ENCODE measurements at places on chromosomes 3 and 15.

- DNase-seq: no peak
Observed at GRCh38 chr15:85100186-85100937, 118.7 kb downstream of the PDE8A start.

DNA sequence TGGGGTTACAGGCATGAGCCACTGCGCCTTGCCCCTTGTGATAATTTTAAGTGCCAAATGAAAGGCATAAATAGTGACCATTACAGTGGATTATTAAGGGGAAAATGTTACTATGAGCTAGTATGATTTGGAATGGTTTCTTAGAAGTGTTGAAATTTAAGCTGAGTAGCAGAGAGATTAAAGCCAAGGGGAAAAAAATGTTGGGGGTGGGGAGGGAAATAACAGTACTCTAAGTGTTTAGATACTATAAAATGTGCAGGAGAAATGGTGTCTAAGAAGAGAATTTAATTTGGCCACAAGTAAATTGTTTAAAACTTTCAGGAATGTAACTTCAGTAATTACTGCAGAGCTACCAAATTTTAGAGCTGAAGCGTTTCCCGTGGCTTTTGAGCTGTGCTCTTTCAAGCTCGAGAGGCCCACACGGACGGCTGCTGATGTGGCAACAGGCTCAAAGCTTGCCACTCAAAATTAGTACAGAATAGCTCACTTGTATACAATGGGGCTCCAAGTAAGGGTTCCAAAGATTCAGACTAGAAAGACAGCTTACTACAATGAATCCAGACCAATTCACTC is 23.9 kb upstream of the SLC12A8 start:
- DNase-seq: no peak

GRCh38 chr15:101152914-101153313 is 98.9 kb downstream of the CHSY1 start:
- DNase-seq: no peak

GRCh38 chr3:24640330-24640877 is 145.8 kb upstream of the THRB start:
- no peak for DNase-seq

- no peak for DNase-seq
Observed at GRCh38 chr3:12553921-12554391, 2.9 kb upstream of the MKRN2 start.

DNA sequence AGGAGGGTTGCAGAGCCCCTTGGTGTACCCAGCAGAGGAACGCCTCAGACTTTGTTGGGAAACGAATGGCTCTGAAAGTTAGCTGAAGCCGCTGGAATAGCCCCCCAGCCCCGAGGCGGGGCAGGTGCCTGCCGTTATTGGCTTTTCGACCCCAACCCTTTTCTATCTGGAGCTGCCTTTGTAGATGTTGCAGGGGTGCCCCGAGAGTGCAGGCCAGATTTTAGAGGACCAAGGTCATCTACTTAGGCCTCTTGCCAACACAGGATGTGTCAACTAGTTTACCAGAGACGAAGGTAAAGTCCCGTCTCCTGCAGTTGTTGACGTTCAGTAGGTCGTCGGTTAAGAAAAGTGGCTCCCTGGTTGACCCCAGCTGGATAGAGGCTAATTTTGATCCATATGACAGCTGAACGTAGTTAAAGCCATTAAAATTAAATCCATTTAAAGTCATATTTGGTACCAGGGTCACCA is 579 bp upstream of the UBE3A start:
- DNase-seq: no peak

GRCh38 chr3:151499168-151499567 is 38.3 kb upstream of the IGSF10 start:
- no peak for DNase-seq

DNA sequence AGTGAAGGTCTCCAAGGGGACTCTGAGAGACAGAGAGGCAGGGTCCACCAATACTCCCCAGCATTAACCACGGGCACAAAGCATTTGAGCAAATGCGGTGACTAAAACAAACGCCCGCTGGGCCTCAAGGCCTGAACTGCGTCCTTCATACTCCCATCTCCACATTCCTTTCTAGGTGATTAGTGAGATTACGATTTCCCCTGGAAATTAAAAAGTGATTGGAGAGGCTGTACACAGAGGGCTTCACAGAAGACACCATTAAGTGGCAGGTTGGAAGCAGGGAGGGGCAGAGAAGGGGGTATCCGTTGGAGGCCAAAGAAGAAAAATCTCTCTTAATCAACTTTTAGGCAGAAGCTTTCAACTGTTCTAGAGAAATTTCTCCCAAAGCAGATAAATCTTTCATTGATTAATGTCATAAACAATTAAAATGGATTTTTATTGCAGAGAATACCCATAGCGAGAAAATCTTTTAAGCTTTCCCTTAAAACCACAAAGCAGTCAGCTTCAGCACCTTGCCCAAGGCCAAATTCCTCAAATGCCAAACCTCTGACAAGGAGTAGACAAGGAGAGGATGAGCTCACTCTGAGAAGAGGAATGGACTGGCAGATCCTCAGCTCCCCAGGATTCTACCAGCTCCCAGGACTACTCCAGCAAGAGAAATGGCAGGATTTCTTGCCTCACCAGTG is 38.2 kb downstream of the MB21D2 start:
- DNase-seq: no peak

DNA sequence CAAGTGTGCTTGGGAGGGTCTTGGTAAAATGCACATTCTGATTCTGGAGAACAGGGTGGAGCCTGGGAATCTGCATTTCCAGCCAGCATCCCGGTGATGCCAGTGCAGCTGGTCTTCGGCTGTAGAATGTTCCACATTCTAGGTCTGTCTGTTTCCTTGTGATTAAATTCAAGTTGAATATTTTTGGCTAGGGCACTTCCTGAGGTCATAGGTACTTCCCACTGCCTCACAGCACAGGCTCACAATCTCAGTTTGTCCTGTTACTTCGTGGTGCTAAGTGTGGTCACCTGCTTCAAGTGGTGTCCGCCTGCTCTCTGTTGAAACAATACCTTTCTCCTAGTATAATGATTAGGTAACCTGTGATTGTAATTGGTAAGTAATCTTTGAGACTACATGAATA is 40.1 kb downstream of the FLNB start:
- no peak for DNase-seq

DNA sequence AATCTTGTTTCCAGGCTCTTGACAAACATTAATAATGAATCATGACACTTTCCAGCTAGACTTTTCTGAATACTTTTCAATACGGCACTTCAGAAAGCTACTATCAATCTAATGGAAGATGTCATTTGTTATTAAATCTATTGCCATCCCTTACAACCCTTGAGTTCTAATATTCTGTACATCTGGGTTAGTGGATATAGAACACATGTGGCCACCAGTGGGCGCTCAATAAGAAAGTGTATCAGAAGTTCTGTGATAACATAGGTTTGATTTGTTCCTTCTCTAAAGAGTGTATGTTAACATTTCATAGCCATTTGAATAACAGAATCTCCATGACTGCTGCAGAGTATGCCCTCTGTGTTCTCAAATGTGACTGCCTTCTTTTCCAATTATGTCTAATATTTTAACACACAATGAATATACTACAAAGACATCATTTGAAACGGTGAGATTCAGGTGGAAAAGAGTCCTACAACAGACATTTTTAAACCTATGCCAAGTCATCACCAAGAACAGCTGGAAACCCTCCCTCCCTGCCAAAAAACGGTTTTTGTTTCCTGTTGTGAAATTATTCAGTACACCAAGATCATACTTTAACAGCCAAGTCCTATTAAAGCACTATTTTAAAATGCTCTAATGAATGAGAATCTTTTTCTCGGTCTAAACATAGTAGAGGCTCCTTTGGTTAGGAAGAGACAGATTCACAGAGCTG is 22.2 kb downstream of the ALDH1A2 start:
- peak; percentile 43 for DNase-seq

GRCh38 chr15:33354411-33354810 is 43.6 kb downstream of the RYR3 start:
- no peak for DNase-seq

- DNase-seq: no peak
Observed at GRCh38 chr15:48536681-48537091, 108.8 kb downstream of the FBN1 start.

DNA sequence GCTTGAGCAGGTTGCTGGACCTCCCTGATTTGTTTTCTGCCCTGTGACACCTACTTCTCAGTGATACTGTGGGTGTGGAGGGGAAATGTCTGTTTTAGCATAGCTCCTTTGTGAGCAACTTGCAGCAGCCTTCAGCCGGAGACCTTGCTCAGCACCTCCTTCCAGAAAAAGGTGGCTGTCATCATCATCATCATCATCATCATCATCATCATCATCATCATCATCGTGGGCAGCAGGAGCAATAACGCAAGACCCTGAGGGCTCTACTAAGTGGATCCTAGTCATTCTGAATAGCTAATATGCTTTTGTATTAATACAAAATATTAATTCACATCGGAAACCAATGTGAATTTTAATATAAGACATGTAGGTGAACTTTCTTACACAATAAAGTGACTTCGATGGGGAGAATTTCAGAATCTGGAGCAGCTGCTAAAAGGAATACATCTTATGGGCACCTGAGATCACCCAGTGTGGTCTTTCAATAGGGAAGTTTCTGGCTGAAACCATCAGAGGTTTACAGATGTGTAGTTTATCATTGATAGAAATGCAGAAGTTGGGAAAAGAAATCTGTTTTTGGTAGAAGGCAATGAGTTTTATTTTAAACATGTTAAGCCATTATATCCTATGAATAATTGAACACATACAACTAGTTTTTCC is 8.6 kb downstream of the GABRR3 start:
- no peak for DNase-seq

- no peak for DNase-seq
Observed at GRCh38 chr3:63861306-63861705, 2.3 kb downstream of the THOC7 start.

GRCh38 chr15:97174886-97175540 is 785.5 kb upstream of the ARRDC4 start:
- no peak for DNase-seq

GRCh38 chr3:41029356-41029755 is 169.9 kb upstream of the CTNNB1 start:
- DNase-seq: no peak

- no peak for DNase-seq
Observed at GRCh38 chr3:87173071-87173470, 54.0 kb upstream of the CHMP2B start.

- DNase-seq: no peak
Observed at GRCh38 chr3:26703519-26703918, 80.9 kb downstream of the LRRC3B start.

DNA sequence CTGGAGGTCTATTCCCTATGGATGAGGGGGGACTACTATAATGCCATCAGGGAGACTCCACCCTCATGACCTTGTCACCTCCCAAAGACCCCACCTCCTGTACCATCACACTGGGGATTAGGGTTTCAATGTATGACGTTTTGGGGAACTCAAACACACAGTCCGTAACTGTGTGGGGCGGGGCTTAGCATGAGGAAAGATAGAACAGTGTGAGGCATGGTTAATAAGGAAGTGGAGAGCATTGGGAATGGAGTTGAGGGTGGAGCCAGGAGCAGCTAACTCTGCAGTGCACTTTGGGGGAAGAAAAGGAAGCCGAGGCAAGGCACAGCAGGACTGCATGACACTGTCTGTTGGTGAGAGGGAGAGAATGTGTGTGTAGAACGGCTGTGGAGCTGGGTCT is 90.9 kb upstream of the AGBL1 start:
- no peak for DNase-seq

- no peak for DNase-seq
Observed at GRCh38 chr3:195907684-195907933, 742 bp downstream of the TNK2 start.

All from nephron progenitor cell (in vitro differentiated cells).